ENCODE measurements at places on chromosomes 1 and 21. TPM values are rescaled to one million over a fixed set of nuclear protein-coding genes. Genes with fewer than 3 reads are reported as not detected.

Gene SMCP
- total RNA-seq, result not detected

- H3K27me3 ChIP-seq, result no peaks in the 10 kb centered on the region
- peak overlapping the region; percentile 74 for H3K27ac ChIP-seq
- peak; percentile 60 for DNase-seq
- peaks cover 33% of the 10 kb centered on the region for H3K4me1 ChIP-seq
- no peak overlapping the region for H3K4me3 ChIP-seq
Observed at GRCh38 chr1:109822749-109823542, 59.2 kb upstream of the EPS8L3 start.

DNA sequence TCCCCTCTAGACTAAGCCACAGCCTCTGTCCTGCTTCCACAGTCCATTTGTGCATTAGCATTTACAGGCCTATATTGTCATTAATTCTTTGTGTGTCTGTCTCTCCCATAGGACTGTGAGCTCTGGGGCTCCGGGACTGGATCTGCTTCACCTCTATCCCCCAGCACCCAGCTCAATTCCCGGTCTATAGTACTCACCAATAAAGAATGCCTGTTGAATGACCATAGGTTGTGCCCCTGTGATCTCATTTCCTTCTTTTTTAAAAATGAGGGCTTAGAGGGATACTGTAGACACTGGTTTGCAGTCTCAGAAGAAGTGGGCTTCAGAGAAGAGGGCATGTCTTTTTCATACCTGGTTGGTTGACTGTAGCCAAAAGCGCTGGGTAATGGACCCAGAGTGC lies 8.8 kb upstream of the POU3F1 start:
- no peaks in the 10 kb centered on the region for H3K36me3 ChIP-seq
- no peak overlapping the region for H3K27ac ChIP-seq
- peaks cover 13% of the 10 kb centered on the region for H3K4me1 ChIP-seq
- DNase-seq, result no peak
- H3K4me3 ChIP-seq, result no peak overlapping the region
- H3K27me3 ChIP-seq, result peaks cover 22% of the 10 kb centered on the region

DNA sequence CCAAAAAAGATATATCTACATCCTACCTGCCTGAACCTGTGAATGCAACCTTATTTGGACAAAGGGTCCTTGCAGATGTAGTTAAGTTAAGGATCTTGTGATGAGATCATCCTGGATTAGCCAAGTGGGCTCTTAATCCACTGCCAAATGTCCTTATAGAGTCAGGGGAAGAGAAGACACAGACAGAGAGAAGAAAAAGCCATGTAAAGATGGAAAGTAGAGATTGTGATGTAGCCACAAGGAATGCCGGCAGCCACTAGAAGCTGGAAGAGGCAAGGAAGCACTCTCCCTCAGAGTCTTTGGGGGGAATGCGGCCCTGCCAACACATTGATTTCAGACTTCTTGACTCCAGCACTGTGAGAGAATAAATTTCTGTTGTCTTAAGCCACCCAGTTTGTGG lies 16.2 kb downstream of the HSD11B1 start:
- no peak for DNase-seq
- H3K36me3 ChIP-seq, result peaks cover 23% of the 10 kb centered on the region
- H3K27ac ChIP-seq, result peak overlapping the region; percentile 100
- no peaks in the 10 kb centered on the region for H3K27me3 ChIP-seq

DNA sequence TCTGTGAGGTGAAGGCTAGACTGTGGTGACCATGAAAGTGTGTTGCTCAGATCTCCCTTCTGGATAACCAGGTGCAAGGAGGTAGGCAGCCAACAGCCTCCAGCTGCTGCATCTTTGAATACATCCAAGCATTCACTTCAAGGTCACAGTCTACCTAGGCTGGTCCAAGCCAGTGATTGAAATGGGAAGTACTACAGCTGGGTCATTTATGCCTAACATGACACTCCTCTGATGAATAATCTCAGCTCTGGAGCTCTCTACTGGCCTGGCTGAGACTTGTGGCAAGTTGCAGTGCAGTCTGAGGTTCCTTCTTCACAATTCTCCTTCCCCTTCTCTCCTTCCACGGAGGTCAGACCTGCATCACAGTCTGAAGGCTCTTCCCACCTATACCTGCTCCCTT lies 35.0 kb upstream of the ARHGAP29 start:
- DNase-seq, result no peak
- no peak overlapping the region for H3K27ac ChIP-seq
- H3K4me1 ChIP-seq, result no peaks in the 10 kb centered on the region
- no peaks in the 10 kb centered on the region for H3K36me3 ChIP-seq
- peaks cover 8% of the 10 kb centered on the region for H3K27me3 ChIP-seq

DNA sequence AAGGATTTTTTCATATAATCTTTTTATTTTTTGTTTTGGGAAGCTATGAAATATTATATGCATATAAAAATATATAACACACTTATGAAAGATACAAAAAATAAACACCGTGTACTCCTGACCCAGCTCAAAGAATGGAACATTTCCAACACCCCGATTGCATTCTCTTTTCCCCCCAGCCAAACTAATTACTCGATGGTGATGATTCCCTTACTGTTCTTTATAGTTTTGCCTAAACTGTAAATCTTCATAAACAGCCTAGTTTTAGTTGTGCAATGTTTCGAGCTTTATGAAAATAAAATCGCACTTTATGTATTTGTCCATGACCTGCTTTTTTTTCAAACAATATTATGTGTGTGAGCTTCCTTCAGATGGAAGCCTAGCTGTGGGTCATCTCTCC lies 352.0 kb upstream of the KAZN start:
- DNase-seq, result no peak
- no peak overlapping the region for H3K27ac ChIP-seq
- H3K4me1 ChIP-seq, result no peaks in the 10 kb centered on the region
- no peaks in the 10 kb centered on the region for H3K27me3 ChIP-seq

Gene CAPN8
- total RNA-seq, result not detected

DNA sequence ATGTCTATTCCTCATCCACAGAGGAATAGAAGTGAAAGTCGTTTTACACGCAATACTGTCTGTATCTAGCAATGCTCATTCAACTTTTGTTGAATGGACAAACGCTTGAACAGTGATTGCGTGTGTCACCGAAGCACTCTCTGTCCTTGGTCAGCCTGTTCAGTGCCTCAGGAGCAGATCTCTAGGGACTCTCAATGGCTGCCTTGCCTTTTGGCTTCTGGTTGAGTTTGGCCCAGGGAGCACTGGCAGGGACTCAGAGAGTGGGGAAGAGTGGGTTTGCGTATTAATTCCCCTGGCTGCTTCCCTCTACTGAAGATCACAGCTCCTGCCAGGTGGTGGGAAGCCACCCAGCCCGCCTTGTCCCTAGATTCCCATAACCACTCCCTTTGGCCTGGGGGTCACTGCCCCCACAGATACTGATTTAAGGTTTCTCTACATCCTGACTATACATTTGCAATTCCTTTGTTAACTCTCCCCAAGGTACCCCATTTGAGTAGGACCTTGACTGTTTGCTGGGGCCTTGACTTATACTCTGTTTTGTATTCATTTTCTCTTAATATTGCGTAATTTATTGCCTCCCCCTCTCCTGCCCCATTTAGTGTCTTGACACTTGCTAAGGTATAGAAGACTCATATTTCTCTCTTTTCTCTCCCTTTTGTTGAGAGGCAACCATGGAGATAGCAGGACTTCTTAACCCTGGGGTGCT lies 61.7 kb upstream of the USP24 start:
- H3K36me3 ChIP-seq, result no peaks in the 10 kb centered on the region
- peak overlapping the region; percentile 50 for H3K4me3 ChIP-seq
- no peak for DNase-seq
- H3K4me1 ChIP-seq, result peaks cover 26% of the 10 kb centered on the region

- peaks cover 3% of the 10 kb centered on the region for H3K4me1 ChIP-seq
- H3K27ac ChIP-seq, result no peak overlapping the region
- peaks cover 2% of the 10 kb centered on the region for H3K27me3 ChIP-seq
- DNase-seq, result no peak
Observed at GRCh38 chr21:32819694-32820093, 48.1 kb upstream of the PAXBP1 start.

DNA sequence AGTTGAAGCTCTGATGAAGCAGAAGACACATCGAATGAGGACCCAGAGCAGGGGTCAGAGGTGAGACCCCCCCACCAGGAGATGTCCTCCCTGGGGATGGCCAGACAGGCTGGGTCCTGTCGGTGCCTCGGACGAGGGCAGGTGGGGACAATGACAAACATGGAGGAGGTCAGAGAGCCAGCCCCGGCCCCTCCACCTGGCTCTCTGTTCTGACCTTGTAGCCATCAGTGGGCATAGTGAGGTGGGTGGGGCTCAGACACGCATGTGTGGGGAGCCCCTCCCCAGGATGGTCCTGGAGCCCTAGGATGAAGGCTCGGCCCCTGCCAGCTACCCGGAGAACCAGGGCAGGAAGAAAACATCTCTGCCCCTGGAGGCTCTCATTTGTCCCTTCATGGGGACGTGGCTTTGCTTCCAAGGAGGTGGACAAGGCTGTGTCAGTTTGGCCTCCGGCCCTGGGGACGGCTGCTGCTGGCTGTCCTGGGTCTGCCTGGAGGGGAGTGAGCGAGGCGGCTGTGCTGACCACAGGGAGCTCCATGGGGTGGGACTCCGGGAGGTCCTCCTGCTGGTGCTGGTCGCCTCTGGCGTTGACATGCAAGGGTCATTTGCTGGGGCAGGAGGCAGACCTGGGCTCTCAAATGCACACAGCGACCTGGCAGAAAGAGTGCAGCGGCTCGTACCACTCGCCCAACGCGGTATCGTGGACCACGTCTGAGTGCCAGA lies 2.6 kb downstream of the KRTAP10-6 start:
- no peaks in the 10 kb centered on the region for H3K4me1 ChIP-seq
- H3K36me3 ChIP-seq, result no peaks in the 10 kb centered on the region
- no peak overlapping the region for H3K27ac ChIP-seq
- DNase-seq, result no peak
- H3K27me3 ChIP-seq, result peaks cover 30% of the 10 kb centered on the region
- H3K4me3 ChIP-seq, result no peak overlapping the region

DNA sequence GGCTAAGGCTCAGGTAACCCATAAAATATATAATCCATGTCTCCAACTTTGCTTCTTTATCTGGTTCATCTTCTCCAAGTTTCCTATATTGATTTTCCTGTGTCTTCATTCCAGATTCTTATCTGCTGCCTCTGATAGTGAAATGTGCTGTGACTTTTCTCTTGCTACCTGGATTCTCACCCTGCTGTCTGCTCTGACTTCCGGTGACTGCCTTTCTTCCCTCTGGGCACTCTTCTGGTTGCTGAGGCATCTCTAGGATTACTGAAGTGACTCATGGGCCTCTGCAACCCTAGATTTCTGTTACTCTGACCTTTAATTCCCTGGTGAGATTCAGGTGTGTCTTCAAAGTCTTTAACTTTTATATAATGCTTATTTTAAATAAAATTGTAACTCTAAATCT lies 46.9 kb downstream of the GIPC2 start:
- H3K27me3 ChIP-seq, result peaks cover 20% of the 10 kb centered on the region
- H3K36me3 ChIP-seq, result no peaks in the 10 kb centered on the region
- no peak for DNase-seq
- no peaks in the 10 kb centered on the region for H3K4me1 ChIP-seq
